SW 1271 (cell line): ENCODE measurements at places on chromosomes 6 and 20.

GRCh38 chr20:52751571-52751970 lies 220.6 kb upstream of the TSHZ2 start:
- DNase-seq = no peak

GRCh38 chr20:38608188-38608587 lies 6.6 kb downstream of the ARHGAP40 start:
- DNase-seq = no peak

DNA sequence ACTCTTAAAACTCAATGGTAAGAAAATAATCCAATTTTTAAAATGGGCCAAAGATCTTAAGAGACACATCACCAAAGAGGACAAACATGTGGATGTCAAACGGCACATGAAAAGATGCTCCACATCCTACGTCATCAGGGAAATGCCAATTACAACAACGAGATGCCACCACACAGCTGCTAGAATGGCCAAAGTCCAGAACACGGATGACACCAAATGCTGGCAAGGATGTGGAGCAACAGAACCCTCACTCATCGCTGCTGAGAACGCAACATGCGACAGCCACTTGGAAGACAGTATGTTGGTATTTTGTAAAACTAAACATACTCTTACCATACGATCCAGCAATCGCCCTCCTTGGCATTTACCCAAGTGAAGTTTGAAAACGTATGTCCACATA lies 132.8 kb upstream of the CDH4 start:
- DNase-seq = no peak

GRCh38 chr6:24524805-24525204 lies 30.0 kb downstream of the ALDH5A1 start:
- DNase-seq = no peak

- no peak for DNase-seq
Measured at GRCh38 chr6:10420546-10421157, 5.8 kb upstream of the TFAP2A start.

GRCh38 chr6:138594758-138595140 lies 95.5 kb upstream of the NHSL1 start:
- DNase-seq = no peak

GRCh38 chr20:50389808-50390684 lies 120.1 kb upstream of the PTPN1 start:
- no peak for DNase-seq

DNA sequence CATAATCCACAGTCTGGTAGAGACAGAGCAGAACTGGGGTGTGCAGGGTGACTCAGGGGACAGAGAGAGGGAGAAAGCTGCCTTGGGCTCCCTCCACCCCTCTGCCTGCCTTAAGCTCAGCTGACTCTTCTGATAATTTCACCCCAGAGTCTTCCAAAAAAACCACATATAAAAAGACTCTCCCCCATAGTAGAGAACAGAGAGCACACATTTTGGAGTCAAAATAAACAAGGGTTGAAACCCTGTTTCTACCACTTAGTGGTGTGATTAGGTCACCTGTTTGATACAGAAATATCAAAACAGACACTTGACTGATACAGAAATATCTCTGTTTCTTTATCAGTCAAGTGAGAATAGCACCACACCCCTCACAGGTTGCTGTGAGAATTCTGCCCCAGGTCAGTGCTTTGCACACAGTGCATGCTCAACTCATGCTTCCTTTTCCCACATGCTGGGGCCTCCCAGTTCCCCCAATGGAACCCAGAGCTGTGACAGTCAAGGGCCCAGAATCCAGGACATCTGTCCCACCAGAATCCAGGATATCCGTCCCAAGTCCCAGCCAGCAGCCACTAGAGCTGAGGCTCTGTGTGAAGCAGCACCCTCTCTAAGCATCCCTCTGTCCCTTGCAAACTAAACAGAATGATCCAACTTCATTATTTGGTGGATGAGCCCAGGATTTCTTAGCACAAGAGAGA lies 1.2 kb downstream of the TREML2 start:
- DNase-seq = no peak
